Activated CD8-positive, alpha-beta memory T cell treated with anti-CD3 and anti-CD28 coated beads for 1 hour (primary cell): ENCODE measurements at places on chromosomes 7 and 10.

DNA sequence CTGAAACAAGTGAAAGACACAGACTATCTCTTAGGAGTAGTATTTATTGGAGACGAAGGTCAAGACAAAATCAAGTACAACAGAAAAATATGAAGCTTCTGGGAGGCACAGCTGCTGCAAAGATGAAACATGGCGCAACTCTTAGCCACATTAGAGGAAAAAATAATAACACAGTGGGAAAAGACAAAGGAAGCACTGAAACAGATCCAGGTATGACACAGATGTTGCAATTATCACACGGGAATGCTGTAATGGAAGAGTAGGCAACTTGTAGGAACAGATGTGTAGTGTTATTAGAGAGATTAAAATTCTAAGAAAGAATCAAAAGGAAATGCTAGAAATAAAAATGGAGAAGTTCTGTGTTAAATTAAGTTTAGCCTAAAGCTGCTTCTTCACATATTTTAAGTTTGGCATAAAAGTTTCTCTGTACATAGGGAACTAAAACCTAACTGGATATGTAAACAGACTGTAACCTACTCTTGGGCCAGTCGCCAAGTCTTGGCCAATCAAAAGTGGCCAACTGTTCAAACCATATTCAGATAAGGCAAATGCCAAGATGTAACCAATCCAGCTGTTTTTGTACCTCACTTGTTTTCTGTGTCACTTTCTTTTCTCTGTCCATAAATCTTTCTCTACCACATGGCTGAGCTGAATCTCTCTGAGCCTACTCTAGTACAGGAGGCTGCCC lies 1132.0 kb upstream of the LRRTM3 start:
- DNase-seq: no peak

- no peak for DNase-seq
Measured at GRCh38 chr10:75540981-75541380, 109.6 kb downstream of the LRMDA start.

GRCh38 chr10:7988989-7989388 lies 65.5 kb upstream of the GATA3 start:
- no peak for DNase-seq

GRCh38 chr10:72483471-72483870 lies 128.8 kb upstream of the DNAJB12 start:
- no peak for DNase-seq

DNA sequence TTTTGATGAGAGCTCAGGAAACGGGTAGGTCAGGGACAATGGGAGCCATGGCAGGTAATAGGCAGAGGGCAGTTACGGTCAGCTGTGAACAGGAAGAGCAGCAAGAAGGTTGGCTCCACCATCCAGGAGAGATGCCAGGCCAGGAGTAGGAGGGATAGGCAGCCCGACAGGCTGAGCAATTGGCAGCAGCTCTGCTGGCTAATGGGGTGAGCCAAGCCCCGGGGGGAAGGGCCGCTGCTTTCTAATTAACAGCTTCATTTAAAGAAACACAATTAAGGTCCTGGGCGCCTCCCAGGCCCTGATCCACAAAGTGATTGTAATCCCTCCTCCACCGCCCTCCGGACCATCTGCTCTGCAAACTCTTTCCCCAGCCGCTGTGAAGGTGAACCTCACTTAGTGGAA lies 23.7 kb downstream of the SH2B2 start:
- no peak for DNase-seq
